ENCODE measurements at places on chromosomes 16 and 17.

GRCh38 chr16:75726390-75726789 is at the start of gene CPHXL:
TSS of gene CPHXL (minus strand) at chr16:75726490. CDS start at chr16:75726442, 48 bp downstream.
- DNase-seq, result no peak

DNA sequence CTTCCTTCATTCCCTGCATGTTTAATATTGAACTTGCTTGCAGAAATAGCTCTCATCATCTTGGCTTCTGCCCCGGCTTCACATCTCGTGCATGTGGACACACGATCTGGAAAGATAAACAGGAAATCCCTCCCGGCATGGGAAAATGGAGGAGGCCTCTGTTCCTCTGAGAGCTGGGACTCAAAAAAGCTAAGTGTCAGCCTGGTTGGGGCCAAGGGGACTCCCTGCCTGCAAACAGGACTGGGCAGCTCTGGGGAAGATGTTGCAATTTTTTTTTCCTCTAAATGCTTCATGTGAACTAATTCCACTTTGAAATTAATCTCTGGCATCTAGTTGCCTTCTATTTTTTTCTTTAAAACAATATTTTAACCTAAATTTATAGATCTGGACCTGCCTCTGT is 24.8 kb downstream of the ITPRIPL2 start:
- no peak for DNase-seq

DNA sequence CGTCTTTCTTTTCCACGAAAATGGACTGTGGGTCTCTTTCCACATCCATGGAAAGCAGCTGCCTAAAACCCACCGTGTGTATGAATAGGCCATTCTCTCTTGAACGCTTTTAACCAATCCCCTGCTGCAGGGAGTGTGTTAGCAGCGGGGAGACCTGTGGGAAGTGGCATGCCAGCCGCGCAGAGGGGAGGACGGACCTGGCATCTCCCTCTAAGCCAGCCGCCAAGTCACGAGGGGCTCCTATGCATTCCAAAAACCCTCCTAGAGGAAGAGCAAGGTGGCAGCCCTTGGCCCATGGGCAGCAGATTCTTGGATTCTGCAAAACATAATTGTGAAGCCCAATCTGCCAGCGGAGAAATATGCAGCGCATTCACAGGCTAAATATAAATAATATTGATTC is 15.4 kb downstream of the RBFOX3 start:
- DNase-seq, result no peak

- no peak for DNase-seq
Measured at GRCh38 chr17:65193305-65193704, 56.1 kb downstream of the RGS9 start.

DNA sequence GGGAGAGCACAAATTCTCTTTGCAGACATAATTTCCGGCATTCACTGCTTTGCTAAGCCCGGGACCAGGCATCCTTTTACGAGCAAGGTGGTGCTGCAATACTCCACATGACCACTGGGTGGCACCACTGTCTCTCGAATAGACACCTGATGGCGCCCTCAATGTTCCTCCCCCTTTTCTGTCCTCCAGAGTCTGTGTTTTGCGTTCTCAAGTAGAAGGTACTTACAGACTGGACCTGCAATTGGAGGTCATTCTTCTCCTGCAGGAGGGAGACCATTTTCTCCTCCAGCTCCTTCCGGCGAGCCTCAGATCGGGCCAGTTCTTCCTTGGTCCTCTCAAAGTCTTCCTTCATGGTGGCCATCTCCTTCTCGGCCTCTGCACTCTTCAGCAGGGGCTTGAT is 45.2 kb downstream of the MYH13 start:
- peak; percentile 82 for DNase-seq

DNA sequence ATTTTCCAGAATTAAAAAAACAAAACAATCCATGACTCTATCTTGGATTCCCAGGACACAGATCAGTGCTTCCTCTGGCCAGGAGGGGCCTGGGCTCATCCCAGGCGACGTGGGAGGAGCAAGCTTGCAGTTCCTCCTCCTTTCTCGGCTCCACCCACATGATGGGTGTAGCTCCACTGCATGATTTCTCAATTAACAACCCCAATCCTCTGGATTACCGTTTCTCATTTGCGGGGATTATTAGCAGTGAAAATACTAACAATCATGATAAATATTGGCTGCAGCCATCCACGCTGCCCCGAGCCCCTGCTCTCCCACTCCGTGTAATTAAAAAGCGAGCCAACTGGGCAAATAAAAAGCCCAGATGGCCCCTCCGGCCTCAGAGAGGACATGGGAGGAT is 46.4 kb upstream of the SDK2 start:
- no peak for DNase-seq

DNA sequence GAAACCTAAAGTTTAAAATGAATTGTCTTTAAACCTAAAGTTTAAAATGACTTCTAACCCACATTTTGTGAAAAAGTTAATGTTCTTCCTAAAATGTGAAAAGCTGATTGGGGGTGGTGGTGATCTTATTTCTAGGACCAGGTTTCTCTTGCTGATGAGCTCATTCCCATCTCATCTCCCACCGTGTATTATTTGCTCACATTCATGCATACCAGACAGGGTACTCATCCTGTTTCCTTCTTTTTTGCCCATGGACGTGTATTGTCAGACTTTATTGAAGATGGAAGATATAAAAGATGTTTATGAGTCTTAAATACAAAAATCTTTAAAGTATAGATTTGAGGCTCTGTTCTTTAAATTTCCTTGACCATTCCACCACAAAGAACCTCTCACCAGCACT is 70.1 kb upstream of the MPHOSPH6 start:
- DNase-seq, result no peak

- DNase-seq, result no peak
Measured at GRCh38 chr16:53812914-53813313, 109.0 kb downstream of the FTO start.

DNA sequence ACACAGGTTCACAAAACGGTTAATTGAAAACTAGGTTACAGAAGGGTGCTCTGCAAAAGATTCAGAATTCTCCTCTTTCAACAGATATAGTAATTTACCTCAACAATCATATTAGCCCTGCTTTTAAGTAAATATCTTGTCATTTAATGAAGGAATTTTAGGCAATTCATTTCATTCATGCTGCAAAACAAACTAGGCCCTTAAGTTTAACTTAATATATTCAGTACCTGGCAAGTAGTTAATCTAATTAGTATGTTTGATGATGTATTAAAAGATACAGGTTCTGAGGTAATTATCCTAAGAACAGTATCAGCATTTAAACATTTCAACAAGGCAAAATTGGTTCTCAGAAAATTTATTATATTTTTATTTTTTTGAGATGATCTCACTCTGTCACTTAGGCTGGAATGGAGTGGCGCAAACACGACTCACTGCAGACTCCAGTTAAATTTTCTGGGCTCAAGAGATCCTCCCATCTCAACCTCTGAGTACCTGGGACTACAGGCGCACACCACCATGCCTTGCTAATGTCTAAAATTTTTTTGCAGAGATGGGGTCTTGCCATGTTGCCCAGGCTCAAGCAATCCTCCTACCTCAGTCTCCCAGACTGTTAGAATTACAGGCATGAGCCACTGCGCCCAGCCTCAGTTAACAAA is 44.9 kb downstream of the SMURF2 start:
- DNase-seq, result no peak

GRCh38 chr16:50781518-50781917 is 39.6 kb downstream of the CYLD start:
- no peak for DNase-seq
